ENCODE measurements at places on chromosomes 13 and 19.

- DNase-seq: no peak
Measured at GRCh38 chr13:95494082-95494681, 58.3 kb upstream of the CLDN10 start.

DNA sequence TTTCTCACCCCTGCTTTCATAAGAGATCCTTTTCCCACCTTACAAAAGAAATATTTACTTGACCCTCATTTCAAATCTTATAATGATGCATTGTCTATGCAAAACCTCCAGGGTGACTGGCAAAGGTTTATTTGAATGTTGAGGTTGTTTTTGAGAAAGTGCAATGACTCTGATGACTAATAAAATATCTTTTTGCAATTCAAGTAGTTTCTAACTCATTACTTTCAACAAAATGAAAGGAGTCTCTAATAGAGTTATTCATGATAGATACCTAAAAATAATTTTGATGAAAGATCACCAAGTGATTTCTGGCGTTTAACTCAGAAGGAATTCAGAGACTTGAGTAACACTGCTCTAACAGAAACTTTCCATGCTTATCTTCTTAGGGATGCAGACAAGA lies 144.2 kb downstream of the FOXO1 start:
- DNase-seq: no peak

- DNase-seq: no peak
Measured at GRCh38 chr13:98022210-98022609, 68.7 kb downstream of the IPO5 start.

DNA sequence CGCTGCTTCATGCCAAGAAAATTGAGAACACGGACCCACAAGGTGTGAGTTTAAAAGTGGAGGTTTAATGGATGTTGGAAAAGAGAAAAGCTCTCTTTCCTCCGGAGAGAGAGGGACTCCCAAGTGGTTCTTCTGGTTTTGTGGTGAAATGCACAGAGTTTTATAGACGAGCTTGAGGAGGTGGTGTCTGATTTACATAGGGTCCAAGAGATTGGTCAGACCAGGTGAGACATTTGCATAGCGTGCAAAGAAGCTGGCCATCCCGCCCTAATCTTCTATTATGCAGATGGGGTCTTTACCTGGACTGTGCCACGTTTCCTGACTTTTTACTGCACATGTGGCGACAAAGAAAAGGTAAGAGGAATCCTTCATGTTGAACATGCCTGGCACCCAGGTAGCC lies 236.4 kb upstream of the PCDH9 start:
- DNase-seq: no peak

GRCh38 chr13:85406269-85406975 lies 392.8 kb downstream of the SLITRK6 start:
- DNase-seq: no peak

- no peak for DNase-seq
Measured at GRCh38 chr13:43230989-43231388, 207.6 kb downstream of the DNAJC15 start.

GRCh38 chr19:811506-812048 lies 10.2 kb downstream of the PLPPR3 start:
- DNase-seq: no peak

DNA sequence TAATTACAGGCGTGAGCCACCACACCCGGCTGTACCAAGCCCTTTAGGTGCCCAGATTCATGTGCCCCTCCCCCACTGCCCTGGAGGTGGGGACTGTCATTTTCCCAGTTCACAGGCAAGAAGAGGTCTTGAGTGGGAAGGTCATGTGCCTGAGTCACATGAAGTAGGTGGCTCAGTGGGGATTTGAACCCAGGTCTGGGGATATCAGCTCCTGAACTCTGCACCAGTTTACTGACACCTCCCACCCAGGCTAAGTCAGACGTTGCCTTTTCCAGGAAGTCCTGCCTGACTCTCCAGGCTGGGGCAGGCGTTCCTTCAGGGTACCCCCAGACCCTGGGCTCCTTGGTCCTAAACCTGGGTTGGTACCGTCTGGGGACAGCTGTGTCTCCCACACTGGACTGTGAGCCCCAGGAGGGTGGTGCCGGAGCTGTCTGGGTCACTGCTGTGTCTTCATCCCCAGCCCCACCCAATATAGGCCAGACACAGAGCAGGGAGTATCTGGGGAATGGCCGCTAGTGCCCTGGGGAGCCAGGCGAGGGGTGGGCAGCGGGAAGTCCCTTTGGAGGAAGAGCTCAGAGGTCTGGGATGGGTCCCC lies 8.6 kb downstream of the VASP start:
- DNase-seq: no peak

DNA sequence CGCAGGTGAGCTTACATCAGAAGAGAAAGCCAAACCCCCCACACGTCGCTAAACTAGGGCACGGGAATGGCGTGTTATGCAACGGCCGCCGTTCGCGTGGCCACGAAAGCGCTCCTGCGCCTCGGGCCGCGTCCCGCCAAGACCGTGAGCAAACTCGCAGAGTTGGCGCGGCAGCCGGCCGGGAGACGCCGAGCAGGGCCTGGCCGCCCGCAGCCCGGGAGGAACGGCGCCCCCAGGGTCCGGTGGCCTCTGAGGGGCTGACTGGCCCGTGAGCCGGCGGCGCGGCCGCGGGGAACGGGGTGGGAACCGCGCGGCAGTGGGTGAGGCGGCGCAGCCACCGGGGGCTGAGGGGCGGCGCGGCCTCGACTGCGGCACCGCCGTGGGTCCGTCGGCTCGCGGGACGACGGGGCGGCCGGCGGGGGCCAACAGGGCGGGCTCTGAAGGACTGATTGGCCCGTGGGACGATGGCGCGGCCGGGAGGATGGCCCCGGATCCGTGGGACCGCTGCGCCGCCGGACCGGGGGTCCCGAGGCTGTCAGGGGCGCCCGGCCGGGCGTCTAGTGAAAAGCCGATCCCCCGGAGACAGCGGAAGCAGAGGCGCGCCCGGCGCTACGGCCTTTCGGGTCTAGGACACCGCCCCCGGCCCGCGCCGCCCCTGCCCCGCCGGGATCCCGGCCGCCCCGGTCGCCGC lies 903 bp downstream of the LATS2 start:
- DNase-seq: no peak

DNA sequence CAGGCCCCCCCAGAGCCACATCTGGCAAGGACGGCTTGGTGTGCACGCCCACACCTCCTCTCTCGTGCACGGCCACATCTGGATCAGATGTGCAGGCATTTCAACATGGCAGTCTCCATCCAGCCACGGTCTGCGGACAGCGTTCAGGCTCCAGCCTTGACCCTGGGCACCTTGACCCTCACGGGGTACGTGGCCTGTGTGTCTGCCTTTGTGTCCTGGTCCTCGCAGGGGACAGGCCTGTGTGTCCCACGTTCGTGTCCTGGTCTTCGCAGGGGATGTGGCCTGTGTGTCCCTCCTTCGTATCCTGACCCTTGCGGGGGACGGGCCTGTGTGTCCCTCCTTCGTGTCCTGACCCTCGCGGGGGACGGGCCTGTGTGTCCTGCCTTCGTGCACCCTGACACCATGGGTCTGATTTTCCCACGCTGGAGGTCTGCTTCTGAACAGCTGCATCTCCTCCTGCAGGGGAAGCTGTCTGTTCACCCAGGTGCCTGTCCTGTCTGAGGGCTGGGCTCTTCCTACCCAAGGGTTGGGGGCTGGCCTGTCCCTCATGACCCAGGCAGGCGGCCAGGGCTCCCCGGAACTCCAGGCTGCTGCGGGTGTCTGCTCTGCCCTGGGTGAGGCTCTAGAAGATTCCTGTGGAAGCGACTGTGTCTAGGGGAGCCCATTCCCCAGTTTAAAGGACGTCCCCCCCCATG lies 25.3 kb downstream of the RASA3 start:
- no peak for DNase-seq

DNA sequence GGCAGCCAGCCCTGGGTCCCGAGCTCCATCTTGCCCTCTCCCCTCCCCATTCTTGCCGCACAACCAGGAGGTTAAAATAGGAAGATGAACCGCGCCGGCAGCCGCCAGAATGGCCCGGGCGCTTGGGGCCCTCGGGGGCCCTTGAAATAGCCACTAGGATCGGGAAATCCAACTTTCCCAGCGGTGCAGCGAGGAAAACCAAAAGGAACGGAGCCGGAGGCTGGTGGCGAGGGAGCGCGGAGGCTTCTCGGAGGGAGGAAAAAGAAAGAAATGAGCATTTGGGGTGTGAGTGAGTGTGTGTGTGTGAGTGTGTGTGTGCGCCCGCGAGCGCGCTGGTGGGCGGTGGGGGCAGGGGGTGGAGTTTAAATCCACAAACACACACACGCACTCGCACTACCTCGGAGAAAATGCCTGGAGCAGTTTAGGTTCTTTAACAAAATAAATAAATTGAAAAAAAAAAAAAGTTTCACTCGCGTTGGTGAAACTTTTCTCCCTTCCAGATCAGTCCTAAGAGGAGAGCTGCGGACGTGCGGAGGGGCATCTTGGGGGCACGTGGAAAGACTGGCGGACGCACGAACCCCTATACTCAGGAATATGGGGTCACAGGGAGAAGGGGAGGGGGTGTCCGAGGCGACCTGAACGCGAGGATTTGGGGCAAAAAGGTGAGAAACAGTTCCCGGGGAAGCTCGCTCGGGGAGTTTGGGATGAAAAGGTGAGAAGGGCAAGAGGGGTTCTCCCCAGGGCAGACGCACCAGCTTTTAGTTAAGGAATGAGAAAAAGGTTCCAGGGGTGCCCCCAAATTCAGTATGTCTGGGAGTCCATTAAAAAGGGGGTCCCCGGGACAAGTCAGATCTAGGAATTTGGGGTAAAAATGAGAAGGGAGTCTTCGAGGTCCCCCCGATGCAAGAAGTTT lies 1.3 kb downstream of the RFX2 start:
- DNase-seq: peak; percentile 8
